Ovary (tissue), 10 donors: ENCODE measurements at places on chromosomes 1 and 21. TPM values are rescaled to one million over a fixed set of nuclear protein-coding genes. Genes with fewer than 3 reads are reported as not detected.

DNA sequence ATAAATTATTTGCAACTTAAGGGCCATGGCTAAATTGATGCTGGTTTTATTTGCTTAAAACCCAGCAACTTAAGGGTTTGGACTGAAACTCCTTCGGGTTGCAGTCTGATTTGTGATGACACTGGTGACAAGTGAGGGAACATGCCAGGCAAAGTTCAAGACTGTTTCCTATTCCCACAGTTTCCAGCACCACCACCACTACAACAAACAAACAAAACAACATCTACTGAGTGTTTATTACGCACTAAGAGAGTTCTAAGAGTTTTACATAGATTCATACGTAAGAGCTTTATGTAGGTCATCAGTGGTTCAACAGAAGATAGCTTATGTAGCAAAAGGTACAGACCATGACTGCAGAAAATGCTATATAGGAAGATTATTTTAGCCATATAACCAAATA is 1582.1 kb downstream of the BRINP3 start:
- no peak for DNase-seq

DNA sequence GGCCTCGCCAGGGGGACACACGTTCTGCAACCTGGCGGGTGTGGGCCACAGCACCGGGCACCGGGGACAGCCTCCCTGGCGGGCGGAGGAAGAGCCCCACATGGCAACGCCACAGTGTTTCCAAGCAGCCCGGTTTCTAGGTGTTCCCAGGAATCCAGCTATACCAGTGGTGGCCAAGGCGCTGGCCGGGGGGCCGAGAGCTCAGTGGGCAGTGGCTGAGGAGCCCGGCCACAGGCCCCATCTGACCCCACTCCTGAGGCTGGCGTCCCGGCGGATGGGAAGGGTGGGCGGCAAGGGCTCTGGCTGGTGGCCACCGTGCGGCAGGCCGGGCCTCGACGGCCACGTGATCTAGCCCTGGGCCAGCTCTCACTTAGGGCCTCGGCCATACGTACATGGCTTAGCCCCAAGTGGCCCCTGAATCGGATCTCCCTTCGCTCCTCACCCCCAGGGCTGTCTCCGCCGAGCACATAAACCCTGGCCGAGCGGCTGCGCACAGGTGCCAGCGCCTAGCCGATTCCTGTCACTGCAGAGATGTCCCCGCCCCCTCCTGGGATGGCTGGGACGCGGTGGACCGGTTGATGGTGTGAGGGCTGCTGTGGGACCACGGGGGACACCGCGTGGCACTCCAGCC is 68.7 kb downstream of the MORN1 start:
- peak; percentile 63 for DNase-seq

REN gene
- total RNA-seq, result 1.0 TPM

DNA sequence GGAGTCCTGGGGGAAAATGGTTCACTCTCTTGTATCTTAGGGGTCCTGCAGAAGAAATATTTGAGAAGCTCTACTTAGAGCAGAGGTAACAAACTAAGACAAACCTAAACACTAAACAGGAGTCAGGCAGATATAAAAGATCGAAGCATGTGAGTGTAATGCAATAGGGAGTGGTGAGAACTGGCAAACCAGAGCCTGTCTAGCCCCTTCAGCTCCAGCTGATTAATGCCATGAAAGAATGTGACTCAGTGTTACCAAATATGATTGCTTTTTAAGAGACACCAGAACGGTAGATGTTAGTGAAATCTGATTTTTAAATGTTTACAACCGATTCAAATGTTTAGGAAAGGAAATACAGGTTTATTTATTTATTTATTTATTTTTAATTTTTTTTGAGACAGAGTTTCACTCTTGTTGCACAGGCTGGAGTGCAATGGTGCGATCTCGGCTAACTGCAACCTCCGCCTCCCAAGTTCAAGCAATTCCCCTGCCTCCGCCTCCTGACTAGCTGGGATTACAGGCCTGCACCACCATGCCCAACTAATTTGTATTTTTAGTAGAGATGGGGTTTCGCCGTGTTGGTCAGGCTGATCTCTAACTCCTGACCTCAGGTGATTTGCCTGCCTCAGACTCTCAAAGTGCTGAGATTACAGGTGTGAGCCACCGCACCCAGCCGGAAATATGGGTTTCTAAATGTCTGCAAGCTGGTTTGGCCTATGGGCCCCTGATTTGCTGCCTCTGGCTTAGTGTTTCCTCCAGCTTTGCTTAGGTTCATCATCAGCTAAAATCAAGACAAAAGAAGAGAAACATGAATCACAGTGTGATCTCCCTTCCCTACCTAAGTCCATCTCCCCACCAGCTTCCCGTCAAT is 12.2 kb downstream of the TXNIP start:
- DNase-seq, result peak; percentile 6

DNA sequence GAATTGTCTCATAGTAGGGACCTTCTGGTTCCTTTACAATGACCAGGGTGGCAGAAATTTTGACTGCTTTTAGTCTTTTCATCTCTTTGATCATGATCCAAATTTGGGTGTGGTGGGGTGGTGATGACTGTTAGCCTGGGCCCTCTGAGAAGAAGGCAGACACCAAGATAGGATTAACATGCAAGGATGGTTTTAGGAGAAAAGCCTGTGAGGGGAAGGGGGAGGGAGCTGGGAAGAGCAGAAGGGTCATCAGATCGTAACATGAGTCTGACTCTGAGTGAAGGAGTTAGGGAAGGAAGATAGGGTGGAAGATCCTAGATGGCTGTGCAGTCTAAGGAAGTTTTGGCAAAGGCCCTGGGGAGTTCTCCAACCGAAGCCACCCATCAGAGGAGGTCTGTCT is 28.5 kb upstream of the CAMSAP2 start:
- no peak for DNase-seq

DNA sequence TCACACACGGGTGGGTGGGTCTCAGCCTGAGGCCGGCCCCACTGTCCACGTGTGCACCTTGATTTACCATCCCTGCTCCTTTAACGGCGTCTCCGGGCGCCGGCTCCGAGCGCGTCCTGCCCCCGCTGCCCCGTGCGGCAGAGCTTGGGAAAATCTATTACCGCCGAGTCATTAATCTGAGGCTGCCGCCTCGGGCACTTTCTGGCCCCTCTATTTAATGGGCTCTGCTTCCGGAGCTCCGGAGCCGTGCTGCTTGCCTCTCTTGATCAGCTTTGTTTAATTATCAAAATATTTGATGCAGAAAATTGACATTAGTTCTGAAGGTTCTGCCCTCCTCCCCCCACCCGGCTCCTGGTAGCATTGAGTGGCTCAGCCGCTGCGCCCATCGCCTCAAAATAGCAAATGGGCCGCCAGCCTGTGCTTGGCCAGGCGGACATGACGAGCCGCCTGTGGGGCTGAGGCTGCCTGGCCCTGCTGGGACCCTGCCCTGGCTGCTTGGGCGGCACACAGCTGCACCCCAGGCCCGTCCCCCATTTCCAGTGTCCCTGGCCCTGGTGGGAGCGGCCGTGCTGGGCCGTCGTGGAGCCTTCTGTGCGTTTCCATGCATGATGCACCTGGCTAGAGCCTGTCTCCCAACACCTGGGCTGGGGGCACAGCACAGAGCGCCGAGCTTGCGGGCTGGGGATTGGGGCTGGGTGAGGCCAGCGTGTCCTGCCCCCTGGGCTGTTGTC is 81.6 kb upstream of the TTC34 start:
- no peak for DNase-seq

DNA sequence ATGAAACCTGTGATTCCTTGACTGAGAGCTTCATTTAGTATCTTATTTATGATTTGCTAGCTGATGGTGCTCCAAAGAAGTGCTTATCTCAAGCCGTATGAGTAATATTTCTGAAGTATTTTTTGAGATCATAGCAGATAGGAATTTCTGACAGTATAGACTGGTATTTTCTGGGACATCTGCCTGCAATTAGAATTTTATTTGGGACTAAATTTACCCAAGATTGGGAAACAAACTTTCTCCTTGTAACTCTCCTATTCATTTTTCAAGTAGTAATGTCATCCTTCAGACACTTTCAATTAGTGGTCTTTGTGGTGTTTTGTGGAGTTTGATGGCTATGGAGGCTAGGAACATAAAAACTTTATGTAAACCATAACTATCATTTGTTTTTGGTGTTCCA is 597.2 kb upstream of the ZP4 start:
- no peak for DNase-seq

- DNase-seq, result peak; percentile 25
Measured at GRCh38 chr1:226308166-226308722, 720 bp downstream of the LIN9 start.

OR2L13 gene
- 0.34 TPM for total RNA-seq

GRCh38 chr1:67446893-67447292 is 16.7 kb upstream of the SERBP1 start:
- DNase-seq, result no peak

DNA sequence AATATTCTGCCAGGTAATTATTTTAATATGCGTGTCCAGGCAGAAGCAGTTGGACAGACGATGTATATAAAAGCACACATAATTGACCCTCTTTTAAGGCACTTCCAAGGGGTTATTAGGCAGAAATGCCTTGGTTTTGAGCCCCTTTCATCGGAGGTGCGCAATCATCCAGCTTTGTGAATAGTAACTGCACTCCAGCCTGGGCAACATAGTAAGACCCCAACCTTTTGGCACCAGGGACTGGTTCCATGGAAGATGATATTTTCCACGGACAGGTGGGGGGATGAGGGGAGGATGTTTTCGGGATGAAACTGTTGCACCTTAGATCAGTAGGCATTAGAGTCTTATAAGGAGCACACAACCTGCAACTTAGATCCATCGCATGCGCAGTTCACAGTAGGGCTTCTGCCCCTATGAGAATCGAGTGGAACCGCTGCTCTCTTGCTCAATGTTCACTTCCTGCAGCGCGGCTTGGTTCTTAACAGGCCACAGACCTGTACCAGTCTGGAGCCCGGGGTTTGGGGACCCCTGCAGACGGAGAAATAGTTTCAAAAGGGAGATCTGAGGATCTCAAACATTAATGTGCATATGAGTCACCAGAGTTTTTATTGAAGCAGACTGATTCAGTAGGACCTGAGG is 1.8 kb upstream of the MCOLN2 start:
- DNase-seq, result no peak

INSRR gene
- not detected for total RNA-seq

TESK2 gene
- 10.1 TPM for total RNA-seq

GRCh38 chr1:53326598-53327181 is 1.2 kb downstream of the LRP8 start:
- no peak for DNase-seq

GRCh38 chr1:219587801-219588561 is 24.9 kb downstream of the ZC3H11B start:
- no peak for DNase-seq

DNA sequence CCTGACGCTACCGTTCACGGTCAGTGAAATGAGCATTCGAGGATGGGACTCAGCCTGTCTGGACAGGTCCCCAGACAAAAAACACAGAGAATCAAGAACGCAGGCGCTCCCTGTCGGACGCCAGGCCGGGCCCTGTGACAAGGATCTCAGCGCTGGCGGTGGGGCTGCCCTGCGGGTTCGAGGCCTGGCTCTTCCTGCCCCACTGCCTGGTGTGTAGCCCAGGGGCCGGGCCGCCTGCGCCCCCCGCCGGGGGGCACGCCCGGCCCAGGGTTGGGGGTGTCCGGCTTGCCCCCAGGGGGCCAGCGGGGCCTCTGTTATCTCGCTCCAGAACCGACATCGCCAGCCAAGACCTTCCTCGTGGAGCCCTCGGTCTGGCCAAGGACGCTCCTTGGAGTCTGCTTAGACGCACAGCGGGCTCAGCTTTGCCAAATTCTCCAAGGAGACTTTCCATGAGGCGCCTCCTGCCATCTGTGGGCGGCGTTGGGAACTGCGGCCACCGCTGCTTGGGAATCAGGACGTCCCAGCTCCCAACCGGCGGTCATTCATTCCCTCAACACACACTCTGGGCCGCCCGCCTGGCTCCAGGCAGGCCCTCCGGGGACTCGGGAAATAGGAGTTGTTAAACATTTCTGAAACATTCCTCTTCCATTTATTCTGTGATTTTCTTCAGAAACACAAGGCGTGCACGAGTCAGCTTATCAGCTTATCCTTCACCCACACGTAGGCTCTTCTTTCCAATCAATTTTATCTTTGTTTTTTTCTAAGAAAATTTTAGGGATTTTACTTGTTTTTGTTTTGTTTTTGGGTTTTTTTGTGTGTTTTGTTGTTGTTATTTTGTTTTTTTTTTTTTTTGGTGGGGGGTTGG is 11.3 kb upstream of the RIPK4 start:
- DNase-seq, result peak; percentile 83

- no peak for DNase-seq
Measured at GRCh38 chr1:13794231-13795187, 94.5 kb downstream of the PRDM2 start.

DNA sequence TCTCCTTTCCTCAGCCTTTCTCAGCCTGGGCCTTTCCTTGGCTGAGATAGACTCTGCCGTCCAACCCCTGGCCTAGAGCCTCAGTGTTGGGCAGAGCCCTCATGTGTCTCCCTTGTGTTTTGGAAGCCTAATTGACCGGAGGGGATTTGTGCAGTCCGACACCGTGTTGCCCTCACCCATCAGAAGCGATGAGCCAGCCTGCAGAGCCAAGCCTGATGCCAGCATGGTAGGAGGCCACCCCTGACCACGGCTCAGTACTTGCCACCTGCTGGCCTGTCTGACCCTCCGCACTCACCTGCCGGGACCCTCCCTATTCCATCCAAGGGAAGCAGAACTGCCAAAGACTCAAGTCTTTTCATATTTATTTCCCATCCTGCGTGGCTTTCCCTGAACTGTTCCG is 9.3 kb upstream of the SFN start:
- no peak for DNase-seq

DNA sequence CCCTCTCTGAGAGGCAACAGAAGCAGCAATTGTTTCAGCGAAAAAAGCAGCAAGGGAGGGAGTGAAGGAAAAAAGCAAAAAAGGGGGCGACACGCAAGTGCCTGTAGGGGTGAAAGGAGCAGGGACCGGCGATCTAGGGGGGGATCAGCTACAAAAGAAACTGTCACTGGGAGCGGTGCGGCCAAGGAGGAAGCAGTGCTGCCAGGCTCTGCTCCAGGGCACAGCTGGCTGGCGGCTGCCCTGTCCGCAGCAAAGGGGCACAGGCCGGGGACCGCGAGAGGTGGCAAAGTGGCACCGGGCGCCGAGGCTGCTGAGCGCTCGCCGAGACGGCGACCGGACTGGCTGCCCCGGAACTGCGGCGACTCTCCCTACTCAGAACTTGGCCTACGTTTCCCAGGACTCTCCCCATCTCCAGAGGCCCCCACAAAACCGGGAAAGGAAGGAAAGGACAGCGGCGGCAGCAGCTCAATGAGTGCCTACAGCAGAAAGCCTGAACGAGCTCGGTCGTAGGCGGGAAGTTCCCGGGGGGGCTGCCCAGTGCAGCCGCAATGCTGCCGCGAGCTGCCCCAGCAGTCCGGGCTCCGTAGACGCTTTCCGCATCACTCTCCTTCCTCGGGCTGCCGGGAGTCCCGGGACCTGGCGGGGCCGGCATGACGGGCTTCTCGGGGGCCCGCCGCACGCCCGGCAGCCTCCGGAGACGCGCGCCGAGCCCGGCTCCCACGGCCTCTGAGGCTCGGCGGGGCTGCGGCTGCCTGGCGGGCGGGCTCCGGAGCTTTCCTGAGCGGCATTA is 1.0 kb upstream of the CDKN2C start:
- peak; percentile 66 for DNase-seq

- no peak for DNase-seq
Measured at GRCh38 chr1:64922336-64922735, 44.0 kb downstream of the JAK1 start.

CHI3L1 gene
- 4.0 TPM for total RNA-seq
